SJCRH30 (cell line): ENCODE measurements at places on chromosomes 2 and 18. TPM values are rescaled to one million over a fixed set of nuclear protein-coding genes. Genes with fewer than 3 reads are reported as not detected.

The ITGB6 gene
- 3.7 and 3.8 TPM in 2 replicates for total RNA-seq

The VWC2L gene
- total RNA-seq: not detected in 2 replicates

The OSGEPL1 gene
- 53.3 and 56.1 TPM in 2 replicates for total RNA-seq

The ABCB11 gene
- not detected in 2 replicates for total RNA-seq

The CFAP210 gene
- total RNA-seq: not detected in 2 replicates

The TMEM37 gene
- total RNA-seq: 0.28 and 0.67 TPM in 2 replicates

The RGPD3 gene
- total RNA-seq: not detected in 2 replicates

The TNFRSF11A gene
- total RNA-seq: 0.08 TPM in 2 replicates

The STARD6 gene
- not detected in 2 replicates for total RNA-seq

The GPAT2 gene
- total RNA-seq: 0.05 and 0.08 TPM in 2 replicates

The KDSR gene
- total RNA-seq: 13.8 and 15.3 TPM in 2 replicates

The INHA gene
- total RNA-seq: 0.65 and 1.4 TPM in 2 replicates

The NCKAP5 gene
- total RNA-seq: not detected in 2 replicates

The MSTN gene
- 93.4 and 102 TPM in 2 replicates for total RNA-seq

The MOGAT1 gene
- not detected in 2 replicates for total RNA-seq

The CDKL4 gene
- total RNA-seq: 0.12 and 0.25 TPM in 2 replicates

The SH3RF3 gene
- total RNA-seq: 0.28 and 0.30 TPM in 2 replicates

The TNS1 gene
- total RNA-seq: 2.5 and 3.0 TPM in 2 replicates

The SCYGR5 gene
- total RNA-seq: not detected in 2 replicates

The BUB1 gene
- 107 and 118 TPM in 2 replicates for total RNA-seq

The DHRS9 gene
- total RNA-seq: not detected in 2 replicates

The UGT1A8 gene
- not detected in 2 replicates for total RNA-seq

The RGPD4 gene
- total RNA-seq: 0.05 TPM in 1 of 2 replicates, not detected in the other

The LONRF2 gene
- total RNA-seq: not detected in 2 replicates

The TMEM163 gene
- total RNA-seq: 0.04 TPM in 1 of 2 replicates, not detected in the other

The SLC4A5 gene
- total RNA-seq: 0.08 TPM in 1 of 2 replicates, not detected in the other

The PAPOLG gene
- total RNA-seq: 37.8 and 40.5 TPM in 2 replicates

The CDK15 gene
- 0.20 and 0.47 TPM in 2 replicates for total RNA-seq

The SP140 gene
- total RNA-seq: 0.12 and 0.25 TPM in 2 replicates

The CFAP65 gene
- not detected in 2 replicates for total RNA-seq

The CHCHD5 gene
- 11.2 and 12.3 TPM in 2 replicates for total RNA-seq

The FHOD3 gene
- 0.10 and 0.15 TPM in 2 replicates for total RNA-seq

The ARHGAP28 gene
- total RNA-seq: 12.6 and 15.1 TPM in 2 replicates

The SNTG2 gene
- 0.41 TPM in 1 of 2 replicates, not detected in the other for total RNA-seq

The EML6 gene
- 1.0 and 2.2 TPM in 2 replicates for total RNA-seq

The SETBP1 gene
- total RNA-seq: 10.5 and 11.9 TPM in 2 replicates

The C2orf80 gene
- total RNA-seq: not detected in 2 replicates

The C1QL2 gene
- not detected in 2 replicates for total RNA-seq

The UXS1 gene
- total RNA-seq: 47.3 and 48.8 TPM in 2 replicates

The MAP3K19 gene
- not detected in 2 replicates for total RNA-seq

The CXCR1 gene
- not detected in 2 replicates for total RNA-seq

The MAPRE2 gene
- 21.3 and 21.5 TPM in 2 replicates for total RNA-seq

The SNED1 gene
- total RNA-seq: 22.3 and 28.4 TPM in 2 replicates

The CHPF gene
- 41.8 and 44.0 TPM in 2 replicates for total RNA-seq

The GALR1 gene
- not detected in 2 replicates for total RNA-seq

The SMCHD1 gene
- total RNA-seq: 83.2 and 89.2 TPM in 2 replicates

The KIAA2012 gene
- 0.08 TPM in 1 of 2 replicates, not detected in the other for total RNA-seq

The BOLL gene
- total RNA-seq: 0.38 and 0.51 TPM in 2 replicates

The SLC16A14 gene
- not detected in 2 replicates for total RNA-seq

The CABLES1 gene
- total RNA-seq: 21.9 and 22.8 TPM in 2 replicates

The PRSS56 gene
- 0.38 and 0.48 TPM in 2 replicates for total RNA-seq

The FLACC1 gene
- total RNA-seq: 0.55 and 0.71 TPM in 2 replicates

The RUFY4 gene
- not detected in 2 replicates for total RNA-seq

The HOXD3 gene
- total RNA-seq: not detected in 2 replicates

The CCDC150 gene
- 9.6 and 17.4 TPM in 2 replicates for total RNA-seq

The MAB21L4 gene
- total RNA-seq: 0.66 and 1.0 TPM in 2 replicates

The ANKAR gene
- 9.5 and 13.5 TPM in 2 replicates for total RNA-seq

The ERMN gene
- total RNA-seq: not detected in 2 replicates

The ANKRD29 gene
- 3.9 TPM in 2 replicates for total RNA-seq
